CD8-positive, alpha-beta memory T cell (primary cell): ENCODE measurements at places on chromosomes 7 and 10. TPM values are rescaled to one million over a fixed set of nuclear protein-coding genes. Genes with fewer than 3 reads are reported as not detected.

GRCh38 chr7:3821488-3821887 is 520.4 kb downstream of the SDK1 start:
- no peak for DNase-seq

DNA sequence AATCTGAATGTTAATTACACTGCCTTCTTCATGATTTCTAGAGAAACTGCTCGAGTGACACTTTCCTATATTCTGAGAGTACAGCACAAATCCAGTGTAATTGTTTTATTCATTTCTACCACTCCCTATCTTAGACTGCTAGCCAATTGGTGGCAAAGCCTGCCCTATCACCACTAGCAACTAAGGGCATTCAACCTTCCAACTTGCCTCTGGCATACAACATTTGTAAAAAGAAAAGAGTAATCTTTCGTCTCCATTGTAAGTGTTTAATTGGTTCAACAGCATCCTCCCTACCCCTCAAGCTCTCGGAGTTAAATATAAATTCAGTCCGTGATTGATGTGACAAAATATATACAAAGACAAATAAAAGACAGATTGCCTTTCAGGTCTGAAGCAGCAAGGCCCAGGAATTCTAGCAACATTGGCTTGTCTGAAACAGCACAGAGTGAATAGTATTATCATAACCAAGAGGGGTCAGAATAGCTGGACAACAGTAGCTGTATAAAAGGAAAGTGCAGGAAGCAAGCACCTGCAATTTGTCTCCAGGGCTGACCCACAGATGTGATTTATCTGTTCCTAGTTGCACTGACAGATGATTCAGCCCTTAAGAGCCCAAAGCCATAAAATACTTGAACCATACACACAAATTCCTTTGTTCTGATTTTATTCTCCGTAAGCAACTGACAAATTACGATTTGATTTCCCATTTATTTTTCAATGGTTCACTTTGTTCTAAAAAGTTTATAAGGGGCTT is 47.6 kb upstream of the ANKRD1 start:
- no peak for DNase-seq

- no peak for DNase-seq
These were observed 26.1 kb downstream of the GBX1 start for GRCh38 chr7:151141311-151141854.

GRCh38 chr10:80515941-80516340 is 21.8 kb upstream of the SH2D4B start:
- DNase-seq = no peak

DNA sequence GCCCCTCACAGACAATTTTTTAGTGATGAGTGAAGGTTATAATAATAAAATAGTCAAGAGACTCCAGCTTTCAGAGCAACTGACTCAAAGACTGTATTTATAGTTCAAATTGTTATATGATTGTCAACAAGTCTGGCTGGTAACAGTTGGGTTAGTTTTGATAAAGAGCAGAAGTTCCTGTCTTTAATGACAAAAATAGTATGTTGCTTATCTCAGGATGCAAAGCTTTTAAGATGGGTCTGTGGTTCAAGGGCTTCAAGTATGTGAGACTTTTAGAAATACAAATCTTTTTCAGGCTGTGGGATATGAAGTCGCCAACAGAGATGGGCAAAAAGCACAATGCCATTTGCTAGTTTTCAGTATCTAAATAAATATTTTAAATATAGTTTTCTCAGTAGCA is 118.4 kb downstream of the ABCA13 start:
- no peak for DNase-seq

DNA sequence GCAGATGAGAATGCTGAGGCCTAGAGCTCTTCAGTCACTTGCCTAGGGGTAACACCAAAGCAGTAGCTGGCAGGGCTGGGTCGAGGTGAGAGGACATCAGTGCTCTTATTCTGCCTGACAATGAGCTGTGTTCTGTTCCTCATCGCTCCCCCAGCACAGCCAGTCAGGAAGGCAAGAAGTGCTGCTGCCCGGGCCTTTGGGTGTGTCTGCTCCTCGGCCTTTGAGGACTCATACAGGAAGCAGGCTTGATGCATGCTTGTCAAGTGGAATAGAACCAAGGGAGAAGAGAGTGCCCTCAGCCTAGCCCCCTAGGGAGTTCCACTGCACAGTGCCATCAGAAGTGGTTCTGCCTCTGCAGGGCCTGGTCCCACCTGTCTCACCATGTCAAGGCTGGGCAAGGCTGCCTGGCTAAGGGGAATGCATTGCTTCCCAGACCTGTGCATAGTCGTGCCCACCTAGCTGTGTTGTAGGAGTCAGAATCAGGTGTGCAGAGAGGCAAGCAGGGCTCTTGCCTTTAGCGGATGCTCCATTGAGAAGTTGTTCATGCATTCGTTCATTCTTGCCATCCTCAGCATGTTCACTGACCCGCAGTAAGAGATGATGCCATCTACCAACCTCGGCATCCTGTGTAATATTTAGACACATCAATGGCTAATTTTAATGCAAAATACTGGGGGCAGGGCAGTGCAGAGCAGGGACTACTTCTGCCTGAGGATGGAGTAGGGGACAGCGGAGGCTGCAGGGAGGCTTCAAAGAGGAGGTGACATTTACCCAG is 156.6 kb downstream of the RPS24 start:
- DNase-seq = no peak

GRCh38 chr7:69992938-69993337 is 394.7 kb downstream of the AUTS2 start:
- no peak for DNase-seq

DNA sequence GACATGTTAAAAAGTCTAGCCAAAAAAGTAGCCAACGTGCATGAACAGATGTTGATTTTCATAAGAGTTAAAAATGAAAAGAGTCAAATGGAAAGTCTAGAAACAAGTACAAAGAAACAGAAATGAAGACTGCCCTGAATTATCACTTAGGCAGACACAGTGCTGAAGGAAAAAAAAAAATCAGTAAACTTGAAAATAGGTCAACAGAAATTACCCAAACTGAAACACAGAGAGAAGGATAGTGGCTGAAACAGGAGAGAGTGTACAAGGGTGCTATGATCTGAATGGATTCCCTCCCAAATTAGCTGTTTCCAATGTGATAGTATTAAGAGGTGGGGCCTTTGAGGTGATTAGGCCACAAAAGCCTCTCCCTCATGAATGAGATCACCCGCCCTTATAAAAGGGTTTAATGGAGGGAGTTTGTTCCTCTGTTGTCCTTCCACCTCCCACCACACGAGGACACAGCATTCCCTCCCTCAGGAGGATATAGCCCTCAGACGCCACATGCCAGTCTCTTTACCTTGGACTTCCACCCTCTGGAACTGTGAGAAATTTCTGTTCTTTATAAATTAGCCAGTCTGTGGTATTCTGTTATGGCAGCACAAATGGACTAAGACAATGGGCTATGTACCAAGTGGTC is 249.7 kb downstream of the AHR start:
- DNase-seq = no peak

GRCh38 chr10:24953675-24954074 is 1.3 kb upstream of the PRTFDC1 start:
- DNase-seq = no peak

GRCh38 chr10:28089467-28089866 is 90.6 kb upstream of the ODAD2 start:
- no peak for DNase-seq

GRCh38 chr10:110864662-110865140 is 7.0 kb upstream of the PDCD4 start:
- DNase-seq = peak; percentile 26

- DNase-seq = no peak
These were observed 24.4 kb downstream of the RHOBTB1 start for GRCh38 chr10:60919551-60919950.

DNA sequence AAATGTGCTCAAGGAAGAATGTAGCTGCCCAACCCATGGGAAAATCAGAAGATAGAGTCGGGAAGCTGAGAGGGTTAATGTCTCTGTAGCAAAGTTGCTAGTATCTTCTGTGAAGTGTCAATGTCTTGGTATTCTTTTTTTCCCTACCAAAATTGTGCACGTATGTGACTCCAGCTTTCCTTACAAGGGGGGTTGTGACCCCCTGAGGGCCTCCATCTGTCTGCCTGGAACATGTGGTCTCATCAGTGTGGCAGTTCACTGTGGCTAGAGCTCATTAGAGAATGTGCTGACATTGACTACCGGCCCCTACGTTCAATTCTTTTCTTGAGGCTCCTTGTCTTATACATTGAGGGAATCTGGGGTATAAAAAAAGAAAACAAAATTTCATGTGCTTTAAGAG is 725.2 kb upstream of the CELF2 start:
- DNase-seq = no peak

DNA sequence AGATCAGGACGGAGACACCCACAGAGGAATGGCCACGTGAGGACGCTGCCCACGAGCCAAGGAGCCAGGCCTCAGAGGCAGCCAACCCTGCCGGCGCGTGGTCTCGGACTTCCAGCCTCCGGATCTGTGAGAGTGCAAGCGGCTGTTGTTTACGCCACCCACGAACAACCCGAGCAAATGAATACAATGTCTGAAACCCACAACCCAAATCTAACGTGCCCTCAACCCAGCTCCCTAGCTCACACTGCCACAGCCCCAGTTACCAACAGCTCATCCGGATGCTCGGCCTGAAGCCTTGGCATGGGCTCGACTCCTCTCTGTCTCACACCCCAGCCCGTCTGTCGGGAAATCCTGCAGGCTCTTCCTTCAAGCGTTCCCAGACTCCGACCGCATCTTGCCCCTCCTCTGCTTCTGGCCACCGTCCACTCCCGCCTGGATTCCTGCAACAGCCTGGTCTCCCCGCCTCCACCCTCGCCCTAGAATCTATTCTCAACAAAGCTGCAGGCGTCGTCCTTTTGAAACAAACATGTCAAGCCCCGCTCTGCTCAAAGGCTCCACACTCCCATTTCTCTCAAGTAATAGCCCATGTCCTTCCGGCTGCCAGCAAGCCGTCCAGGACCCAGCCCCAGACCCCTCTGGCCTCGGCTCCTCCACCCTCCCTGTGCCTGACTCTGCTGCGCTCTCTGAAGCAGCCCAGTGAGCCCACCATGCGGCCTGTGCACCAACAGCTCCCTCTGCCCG is 35.3 kb downstream of the STK32C start:
- DNase-seq = no peak

GRCh38 chr7:119413314-119413805 is 859.6 kb upstream of the KCND2 start:
- DNase-seq = no peak

- no peak for DNase-seq
These were observed 21.4 kb upstream of the KIF20B start for GRCh38 chr10:89679986-89680385.

DNA sequence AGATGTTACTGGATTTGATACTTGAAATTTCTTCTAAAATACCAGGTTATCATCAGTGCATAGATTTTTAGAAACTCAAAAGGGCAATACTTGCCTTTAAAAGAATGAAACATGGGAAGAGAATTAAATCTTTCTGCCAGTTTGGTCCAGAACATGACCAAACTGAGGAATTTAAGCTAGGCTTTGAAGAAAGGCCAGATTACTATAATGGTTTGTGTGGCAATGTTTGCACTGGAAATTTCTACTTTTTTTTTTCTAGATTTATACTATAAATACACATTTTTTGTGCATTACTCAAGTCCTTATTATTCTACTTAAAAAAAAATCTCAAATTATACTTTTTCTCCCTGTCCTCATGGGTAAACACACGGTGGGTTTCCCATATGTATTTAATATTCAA is 9.2 kb downstream of the MKX start:
- DNase-seq = no peak

- no peak for DNase-seq
These were observed 160.5 kb downstream of the SND1 start for GRCh38 chr7:127812540-127812939.

- DNase-seq = no peak
These were observed 20.0 kb downstream of the KIAA1549 start for GRCh38 chr7:138961159-138961558.

- DNase-seq = no peak
These were observed 89.3 kb downstream of the ICA1 start for GRCh38 chr7:8172372-8173354.

Gene CDH23
- 0.74 TPM for total RNA-seq

Gene RARRES2
- total RNA-seq = not detected

Gene USP6NL
- 1.9 TPM for total RNA-seq

Gene PLAC9
- total RNA-seq = not detected

Gene ACSM6
- not detected for total RNA-seq

Gene ADRA2A
- total RNA-seq = not detected

Gene LBX1
- total RNA-seq = not detected

Gene CALHM3
- not detected for total RNA-seq

Gene HYAL4
- not detected for total RNA-seq

Gene SFRP5
- not detected for total RNA-seq
